ENCODE measurements at places on chromosomes 2 and 18. TPM values are rescaled to one million over a fixed set of nuclear protein-coding genes. Genes with fewer than 3 reads are reported as not detected.

Gene SULT1C4
- total RNA-seq = 0.46 TPM

Gene ATF2
- total RNA-seq = 35.4 TPM

Gene EVX2
- total RNA-seq = not detected

- DNase-seq = peak; percentile 91
Observed at GRCh38 chr2:219298759-219299371, 10.3 kb downstream of the PTPRN start.

GRCh38 chr2:43941966-43942365, 53.8 kb downstream of the LRPPRC start:
- DNase-seq = no peak

- DNase-seq = no peak
Observed at GRCh38 chr2:100113990-100114433, 28.4 kb downstream of the AFF3 start.

- DNase-seq = peak; percentile 12
Observed at GRCh38 chr2:130756053-130756873, 923 bp downstream of the AMER3 start.

DNA sequence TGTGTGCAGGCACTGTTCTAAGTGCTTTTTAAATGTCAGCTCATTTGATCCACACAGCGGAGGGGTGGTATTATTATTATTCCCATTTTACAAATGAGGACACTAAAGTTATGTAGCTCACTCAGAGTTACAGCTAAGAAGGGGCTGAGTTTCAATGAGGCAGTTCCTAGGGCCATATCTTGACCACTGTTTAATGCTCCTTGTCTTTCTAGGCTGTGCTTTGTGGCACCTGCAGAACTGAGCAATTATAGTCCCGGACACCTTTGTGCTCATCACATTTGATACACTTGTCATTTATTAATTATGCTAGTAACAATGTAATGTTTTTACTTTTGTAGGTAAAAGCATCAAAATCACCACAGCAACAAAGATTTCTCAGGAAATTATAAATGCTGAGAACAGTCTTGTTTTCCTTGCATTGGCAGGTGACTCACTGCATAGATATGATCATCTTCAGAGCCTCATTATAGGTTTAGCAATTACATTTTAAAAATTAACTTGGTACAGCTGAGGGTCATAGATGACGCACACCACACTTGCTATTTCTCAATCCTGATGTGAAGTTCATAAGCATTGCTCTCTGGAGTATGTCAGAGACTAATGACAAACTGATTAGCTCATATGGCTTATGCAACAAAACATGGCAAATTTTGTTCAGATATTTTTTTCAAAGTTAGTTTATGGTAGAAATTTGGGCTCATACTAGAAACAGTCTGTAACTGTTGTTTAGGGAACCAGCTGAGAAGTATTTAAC, 366.8 kb downstream of the TGIF1 start:
- no peak for DNase-seq

GRCh38 chr18:35942661-35943060, 29.8 kb upstream of the RMP24 start:
- DNase-seq = no peak

DNA sequence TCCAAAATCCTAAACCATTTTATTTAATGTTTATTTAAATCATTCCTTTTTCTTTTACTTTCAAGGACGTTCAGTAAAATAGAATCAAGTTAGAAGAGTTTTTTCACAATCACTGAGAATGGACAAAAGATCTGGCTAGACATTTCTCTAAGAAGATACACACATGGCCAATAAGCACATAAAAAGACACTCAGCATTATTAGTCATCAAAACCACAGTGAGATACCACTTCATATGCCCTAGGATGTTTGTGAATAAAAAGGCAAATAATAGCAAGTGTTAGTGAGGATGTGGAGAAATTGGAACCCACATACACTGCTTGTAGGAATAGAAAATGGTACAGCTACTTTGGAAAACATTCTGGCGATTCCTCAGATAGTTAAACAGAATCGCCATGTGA, 76.1 kb downstream of the RHBDD1 start:
- DNase-seq = no peak

DNA sequence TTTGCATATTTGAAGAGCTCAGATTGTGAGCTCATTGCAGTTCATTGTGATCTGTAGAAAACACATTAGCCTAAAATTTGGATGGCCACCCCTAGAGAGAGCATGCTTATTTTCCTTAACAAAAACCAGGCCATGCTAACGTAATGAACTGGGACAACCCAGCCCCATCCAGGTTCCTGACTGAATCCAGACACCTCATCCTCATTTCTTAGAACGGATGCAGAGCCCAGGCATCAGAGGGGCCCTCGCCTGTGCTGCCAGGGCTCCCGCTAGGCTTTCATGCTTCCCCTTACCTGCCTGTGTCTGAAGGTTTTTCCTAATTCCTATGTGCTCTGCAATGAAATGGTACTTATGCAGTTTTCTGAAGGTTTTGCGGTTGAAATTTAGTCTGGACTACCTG, 171.1 kb downstream of the CCDC102B start:
- DNase-seq = no peak

DNA sequence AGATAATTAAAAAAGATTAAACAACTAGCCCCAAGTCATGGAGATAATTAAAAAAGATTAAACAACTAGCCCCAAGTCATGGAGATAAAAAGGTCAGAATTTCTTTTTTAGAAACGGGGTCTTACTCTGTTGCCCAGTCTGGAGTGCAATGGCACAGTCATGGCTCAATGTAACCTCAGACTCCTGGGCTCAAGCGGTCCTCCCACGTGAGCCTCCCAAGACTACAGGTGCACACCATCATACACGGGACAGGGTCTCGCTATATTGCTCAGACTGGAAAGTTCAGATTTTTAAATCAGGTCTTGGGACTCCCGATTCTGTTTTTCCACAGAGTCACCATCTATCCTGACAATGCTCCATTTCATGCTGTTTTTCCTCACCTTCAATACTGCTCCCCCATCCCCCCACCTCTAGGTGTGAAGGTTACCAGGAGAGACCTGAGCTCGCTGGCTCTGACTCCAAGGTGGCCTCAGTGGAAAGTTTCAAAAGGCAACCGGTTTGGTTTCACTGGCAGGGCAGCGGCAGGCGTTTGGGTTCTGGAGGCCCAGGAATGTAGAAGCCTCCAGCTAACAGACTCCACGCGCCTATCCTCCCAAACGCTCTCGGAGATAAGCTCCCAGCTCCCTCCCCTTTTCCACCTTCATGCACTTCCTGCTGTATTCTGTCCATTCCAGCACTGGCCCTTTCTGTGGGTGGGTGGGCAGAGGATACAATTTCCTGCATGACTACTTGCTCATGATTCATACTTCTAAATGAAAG, 2.9 kb upstream of the SEMA4C start:
- DNase-seq = no peak

DNA sequence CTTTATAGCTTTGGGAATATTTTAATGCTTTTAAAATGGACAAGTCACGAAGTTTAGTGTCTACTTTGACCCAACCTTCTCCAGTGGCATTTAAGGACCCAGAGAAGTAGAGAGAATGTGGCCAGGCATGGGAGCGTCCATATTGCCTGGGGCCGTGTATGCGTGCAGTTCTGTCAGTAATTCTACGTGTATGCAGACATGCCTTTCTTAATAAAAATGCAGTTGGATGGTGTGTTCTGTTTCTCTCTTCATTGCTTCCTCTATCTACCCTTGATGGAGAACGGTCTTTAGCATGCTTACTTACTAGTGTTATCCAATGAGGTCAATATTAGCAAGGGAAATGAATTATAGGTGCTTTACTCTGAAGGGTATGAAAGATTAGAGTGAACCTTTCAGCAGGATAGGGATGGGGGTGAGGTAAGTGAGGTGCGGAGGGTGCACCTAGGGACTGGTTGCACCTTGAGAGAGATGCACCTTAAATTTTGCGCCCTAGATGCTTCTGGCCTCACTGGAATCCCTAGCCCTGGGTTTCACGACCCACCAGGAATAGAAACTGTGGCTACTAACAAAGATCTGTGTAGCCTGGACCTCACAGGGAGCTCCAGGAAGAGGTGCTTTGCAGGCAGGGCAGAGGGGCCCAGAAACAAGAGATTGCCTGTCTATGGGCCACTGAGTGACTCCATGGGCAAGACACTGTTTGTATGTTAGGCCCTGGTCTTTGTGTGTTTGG, 194.3 kb downstream of the MYCN start:
- no peak for DNase-seq

DNA sequence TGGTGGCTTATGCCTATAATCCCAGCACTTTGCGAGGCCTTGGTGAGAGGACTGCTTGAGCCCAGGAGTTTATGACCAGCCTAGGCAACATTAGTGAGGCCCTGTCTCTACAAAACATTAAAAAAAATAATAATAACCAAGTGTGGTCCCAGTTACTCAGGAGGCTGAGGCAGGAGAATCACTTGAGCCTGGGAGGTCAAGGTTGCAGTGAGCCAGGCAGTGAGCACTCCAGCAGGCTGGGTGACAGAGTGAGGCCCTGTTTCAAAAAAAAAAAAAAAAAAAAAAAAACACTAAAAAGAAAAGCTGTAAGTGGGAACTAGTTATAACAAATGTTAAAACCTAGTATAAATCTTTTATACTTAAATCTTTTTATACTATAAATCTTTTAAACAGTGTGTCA, 146.2 kb upstream of the ITGA4 start:
- DNase-seq = no peak

DNA sequence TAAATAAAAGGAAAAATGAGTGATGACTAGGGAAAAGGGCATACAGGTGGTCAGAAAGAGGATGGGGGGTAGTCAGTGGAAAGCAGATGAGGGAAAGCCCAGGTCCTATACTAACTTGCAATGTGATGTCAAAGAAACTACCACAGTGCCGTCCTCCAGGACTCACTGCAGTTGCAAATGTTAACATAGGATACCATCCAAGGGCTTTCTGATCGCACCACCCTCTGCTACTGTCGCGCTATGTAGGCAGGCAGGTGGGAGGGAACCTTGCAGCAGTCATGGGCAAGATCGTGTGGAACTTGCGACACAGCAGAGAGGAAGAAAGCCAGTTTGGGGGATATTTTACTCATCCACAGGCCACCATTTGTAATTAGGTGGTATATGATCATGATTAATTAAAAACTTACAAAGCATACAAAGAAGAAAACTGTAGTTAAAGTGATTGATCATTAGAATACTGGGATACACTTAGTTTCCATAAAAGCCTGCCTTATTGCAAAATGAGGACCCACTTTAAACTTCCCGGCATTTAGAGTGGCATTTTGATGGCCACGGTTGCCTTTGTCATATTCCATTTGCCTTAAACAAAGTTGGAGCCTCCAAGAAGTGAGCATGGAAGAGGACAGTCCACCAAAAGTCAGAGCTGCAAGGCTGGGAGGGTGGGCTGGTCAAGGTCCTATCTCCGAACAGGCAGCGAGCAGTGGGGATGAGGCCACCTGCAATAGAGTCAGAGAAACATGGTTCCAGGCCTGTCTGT, 8.5 kb upstream of the ROCK2 start:
- no peak for DNase-seq
